CD14-positive monocyte (primary cell): ENCODE measurements at places on chromosomes 11 and 22.

- no peak for DNase-seq
- H3K36me3 ChIP-seq: no peaks in the 10 kb centered on the region
- peaks cover 9% of the 10 kb centered on the region for H3K4me1 ChIP-seq
- no peak overlapping the region for H3K27ac ChIP-seq
Measured at GRCh38 chr22:39070186-39070585, 6.9 kb upstream of the APOBEC3G start.

GRCh38 chr22:42934338-42934737 lies 77.3 kb upstream of the ARFGAP3 start:
- no peak for DNase-seq
- no peak overlapping the region for H3K4me3 ChIP-seq
- peak overlapping the region; percentile 93 for H3K27ac ChIP-seq

- no peaks in the 10 kb centered on the region for H3K27me3 ChIP-seq
- H3K4me3 ChIP-seq: no peak overlapping the region
- H3K36me3 ChIP-seq: no peaks in the 10 kb centered on the region
Measured at GRCh38 chr11:80816966-80817365, 1376.1 kb upstream of the TENM4 start.

DNA sequence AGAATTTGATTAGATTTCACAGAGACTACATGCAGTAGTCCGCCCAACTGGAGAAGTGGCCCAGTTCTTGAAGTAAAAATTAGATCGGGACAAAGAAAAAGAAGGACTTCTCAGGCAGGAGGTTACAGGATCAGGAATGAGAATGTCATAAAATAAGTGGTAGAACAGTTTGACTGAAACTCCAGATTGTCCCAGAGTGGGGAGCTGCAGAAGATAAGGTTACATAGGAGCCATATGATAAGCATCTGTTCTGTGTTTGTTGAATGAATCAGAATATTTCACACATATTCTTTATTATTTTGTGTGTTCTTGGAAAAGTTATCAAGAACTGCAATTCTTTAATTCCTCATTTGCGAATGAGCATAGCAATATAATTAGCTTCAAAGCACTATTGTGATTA lies 210.6 kb downstream of the AASDHPPT start:
- no peaks in the 10 kb centered on the region for H3K36me3 ChIP-seq
- H3K4me3 ChIP-seq: no peak overlapping the region
- H3K4me1 ChIP-seq: no peaks in the 10 kb centered on the region
- no peak for DNase-seq
- no peak overlapping the region for H3K27ac ChIP-seq
- no peaks in the 10 kb centered on the region for H3K27me3 ChIP-seq

GRCh38 chr22:26835929-26836528 lies 178.6 kb downstream of the MIAT start:
- no peaks in the 10 kb centered on the region for H3K27me3 ChIP-seq
- peak; percentile 20 for DNase-seq
- no peaks in the 10 kb centered on the region for H3K36me3 ChIP-seq
- H3K4me3 ChIP-seq: no peak overlapping the region
